ENCODE measurements at places on chromosomes 11 and 22. TPM values are rescaled to one million over a fixed set of nuclear protein-coding genes. Genes with fewer than 3 reads are reported as not detected.

RFPL3 gene
- not detected for total RNA-seq

CDC42BPG gene
- total RNA-seq: 0.71 TPM

CHRM1 gene
- not detected for total RNA-seq

USP2 gene
- total RNA-seq: 93.1 TPM

FADS2 gene
- 16.4 TPM for total RNA-seq

HPX gene
- total RNA-seq: 1.0 TPM

OR56A1 gene
- total RNA-seq: not detected

CREBZF gene
- total RNA-seq: 16.1 TPM

POTEH gene
- not detected for total RNA-seq

FAM76B gene
- total RNA-seq: 9.7 TPM

GLYATL1 gene
- total RNA-seq: not detected

DNA sequence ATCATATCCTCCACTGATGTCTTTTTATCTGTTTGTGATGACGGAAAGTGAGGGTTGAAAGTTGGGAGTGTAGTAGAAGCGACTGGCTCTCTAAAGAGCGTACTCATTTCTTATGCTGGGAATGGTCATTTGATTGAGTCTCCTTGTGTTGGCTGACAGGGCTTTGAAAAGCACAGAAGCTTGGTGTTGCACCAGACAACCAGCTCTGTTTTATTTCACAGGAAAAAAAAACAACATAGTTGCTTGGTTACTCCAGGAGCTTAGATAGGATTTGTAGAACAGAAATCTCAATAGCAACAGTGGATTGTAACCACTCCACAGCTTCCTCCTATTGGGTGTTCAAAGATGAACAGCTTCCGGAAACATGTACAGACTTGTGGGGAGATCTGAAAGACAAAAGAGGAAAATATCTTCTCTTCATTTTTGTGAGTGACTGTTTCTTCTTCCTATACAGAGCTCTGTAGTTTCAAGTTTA, 2.7 kb downstream of the RBM14 start:
- no peak for DNase-seq

- no peak for DNase-seq
Measured at GRCh38 chr11:93084727-93085505, 112.9 kb downstream of the SLC36A4 start.

DNA sequence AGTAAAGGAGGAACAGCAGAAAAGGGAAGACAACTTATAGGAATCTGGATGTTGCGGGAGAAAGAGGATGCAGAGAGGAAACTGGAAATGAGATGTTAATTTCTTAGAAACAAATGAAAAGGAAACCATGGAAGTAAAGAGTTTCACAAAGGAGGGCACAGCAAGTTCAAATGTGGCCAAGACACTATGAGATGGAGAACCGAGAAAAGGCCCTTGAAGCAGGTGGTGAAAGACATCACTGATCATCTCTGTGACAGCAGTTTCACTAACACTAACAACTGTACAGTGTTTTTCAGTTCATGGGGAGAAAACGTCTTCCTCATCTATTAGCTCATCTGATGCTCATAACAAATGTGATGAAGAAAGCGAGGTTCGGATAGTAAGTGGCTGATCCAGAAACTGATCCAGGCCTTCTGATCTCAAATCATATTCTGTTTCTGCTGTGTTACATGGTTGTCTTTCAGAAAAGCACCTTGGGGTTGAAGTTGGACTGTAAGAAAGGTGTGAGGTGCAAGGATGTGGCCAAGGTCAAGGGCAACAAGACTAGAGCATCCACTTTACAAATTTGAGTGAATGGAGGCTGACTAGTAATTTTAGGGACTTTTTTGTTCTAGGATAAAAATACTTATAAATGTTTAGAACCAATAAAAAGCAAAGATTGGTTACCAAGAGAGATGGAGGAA, 492.1 kb upstream of the CADM1 start:
- no peak for DNase-seq

DNA sequence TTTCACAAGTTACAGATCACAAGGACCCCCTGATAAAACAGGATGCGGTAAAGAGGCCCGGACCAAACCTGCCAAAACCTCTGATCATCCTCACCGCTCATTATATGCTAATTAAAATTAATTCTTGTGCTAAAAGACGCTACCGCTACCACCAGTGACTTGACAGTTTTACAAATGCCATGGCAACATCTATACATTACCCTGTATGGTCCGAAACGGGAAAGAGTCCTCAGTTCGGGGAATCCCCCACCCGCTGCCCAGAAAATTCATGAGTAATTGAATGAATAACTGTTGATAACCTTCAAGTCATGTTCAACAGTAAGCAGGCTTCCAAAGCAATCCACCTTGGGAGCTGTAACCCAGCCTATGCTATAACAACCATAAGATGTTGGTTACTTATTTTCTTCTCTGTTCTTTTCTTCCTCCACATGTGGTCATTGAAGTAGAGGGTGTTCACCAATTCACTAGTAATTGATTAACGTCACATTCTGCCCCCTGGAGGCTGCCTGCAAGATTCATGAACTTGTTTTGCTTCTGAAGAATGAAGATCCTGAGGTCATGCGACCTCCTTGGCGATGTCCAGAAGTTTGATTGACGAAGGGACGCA, 20.6 kb downstream of the APOBEC3H start:
- DNase-seq: no peak

DNA sequence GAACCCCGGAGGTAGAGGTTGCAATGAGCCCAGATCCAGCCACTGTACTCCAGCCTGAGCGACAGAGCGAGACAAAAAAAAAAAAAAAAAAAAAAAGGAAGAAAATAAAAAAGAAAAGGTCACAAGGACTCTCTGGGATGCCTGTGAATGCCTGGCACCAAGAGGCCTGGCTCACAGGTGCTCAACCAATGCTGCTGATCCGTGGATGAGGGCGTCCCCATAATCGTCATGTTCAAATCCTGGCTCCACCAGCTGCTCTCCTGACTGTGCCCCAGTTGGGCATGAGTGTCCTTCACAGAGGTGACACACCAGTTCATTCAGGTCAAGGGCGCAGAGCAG, 645 bp upstream of the GAS2L1 start:
- no peak for DNase-seq

DNA sequence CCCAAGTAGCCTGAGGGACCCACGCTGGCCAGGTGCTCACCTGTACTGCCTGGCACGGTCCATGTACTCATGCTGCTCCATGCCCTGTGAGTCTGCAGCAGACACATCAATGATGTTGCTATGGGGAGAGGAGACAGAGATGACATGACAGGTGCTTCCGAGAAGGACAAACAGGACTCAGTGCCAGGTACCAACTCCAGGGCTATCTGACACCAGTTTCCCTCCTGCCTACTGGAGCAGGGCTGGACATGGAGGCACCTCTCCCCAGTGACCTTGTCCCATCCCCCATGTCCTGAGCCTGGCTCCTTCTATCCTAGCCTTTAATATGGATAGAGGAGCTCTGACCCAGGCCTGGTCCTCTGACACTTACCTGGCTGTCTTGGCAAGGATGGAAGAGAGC, 4.4 kb downstream of the LAMTOR1 start:
- DNase-seq: no peak

DNA sequence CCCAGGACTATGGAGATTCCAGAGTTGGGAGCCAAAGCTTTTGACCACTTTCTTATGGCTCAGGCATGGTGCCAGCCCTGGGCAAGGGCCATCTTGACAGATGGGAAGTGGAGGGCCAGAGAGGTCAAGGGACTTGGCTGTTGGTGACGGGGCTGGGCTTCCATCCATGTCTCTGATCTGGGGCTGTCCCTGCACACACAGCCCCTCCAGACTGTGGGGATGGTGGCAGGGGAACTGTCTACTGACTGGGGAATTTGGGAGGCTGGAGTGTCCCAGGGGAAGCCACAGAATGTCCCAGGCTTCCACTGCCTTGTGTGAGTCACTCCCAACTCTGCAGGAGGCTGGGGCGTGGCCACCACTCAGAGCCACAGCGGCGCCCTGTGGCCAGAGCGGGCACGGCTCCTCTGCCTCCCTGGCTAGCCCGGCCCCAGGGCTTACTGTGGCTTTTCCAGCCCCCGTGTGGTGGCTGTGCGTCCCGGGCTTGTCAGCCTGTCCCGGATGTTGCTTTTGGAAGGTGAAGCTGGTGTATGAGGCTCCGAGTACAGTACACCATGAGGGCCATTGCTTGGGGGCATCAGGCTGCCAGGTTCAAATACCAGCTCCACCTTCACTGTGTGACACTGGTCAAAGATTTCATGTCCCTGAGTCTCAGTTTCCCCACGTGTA, 19.6 kb downstream of the C22orf23 start:
- peak; percentile 96 for DNase-seq

DNA sequence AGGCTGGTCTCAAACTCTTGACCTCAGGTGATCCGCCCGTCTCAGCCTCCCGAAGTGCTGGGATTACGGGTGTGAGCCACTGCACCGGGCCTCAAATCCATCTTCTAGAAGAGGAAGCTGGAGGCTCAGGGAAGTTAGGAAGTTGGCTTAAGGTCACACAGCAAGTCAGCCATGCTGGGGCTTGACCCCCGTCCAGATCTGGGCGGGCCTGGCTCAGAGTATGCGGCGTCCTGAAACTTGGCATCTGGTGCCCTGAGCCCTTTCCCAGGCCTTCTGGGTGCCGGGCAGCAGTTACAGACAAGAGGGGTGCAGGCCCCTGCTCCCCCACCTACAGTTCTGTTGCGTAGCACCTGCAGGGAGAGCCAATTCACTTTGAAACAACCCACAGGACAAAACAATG, 11.2 kb downstream of the MPPED1 start:
- DNase-seq: no peak

DNA sequence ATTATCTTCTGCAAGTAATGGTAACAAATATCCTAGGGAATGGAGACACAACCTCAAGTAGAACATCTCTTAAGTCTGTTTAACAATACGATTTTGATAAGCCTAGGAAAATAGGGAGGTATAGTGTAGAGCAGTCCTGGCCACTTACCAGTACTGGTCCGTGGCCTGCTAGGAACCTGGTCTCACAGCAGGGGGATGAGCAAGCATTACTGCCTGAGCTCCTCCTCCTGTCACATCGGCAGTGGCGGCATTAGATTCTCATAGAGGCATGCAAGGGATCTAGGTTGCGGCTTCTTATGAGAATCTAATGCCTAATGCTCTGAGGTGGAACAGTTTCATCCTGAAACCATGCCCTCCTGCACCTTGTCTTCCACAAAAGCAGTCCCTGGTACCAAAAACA, 4.4 kb downstream of the OR51V1 start:
- DNase-seq: no peak
